ENCODE measurements at places on chromosomes 6 and 20.

DNA sequence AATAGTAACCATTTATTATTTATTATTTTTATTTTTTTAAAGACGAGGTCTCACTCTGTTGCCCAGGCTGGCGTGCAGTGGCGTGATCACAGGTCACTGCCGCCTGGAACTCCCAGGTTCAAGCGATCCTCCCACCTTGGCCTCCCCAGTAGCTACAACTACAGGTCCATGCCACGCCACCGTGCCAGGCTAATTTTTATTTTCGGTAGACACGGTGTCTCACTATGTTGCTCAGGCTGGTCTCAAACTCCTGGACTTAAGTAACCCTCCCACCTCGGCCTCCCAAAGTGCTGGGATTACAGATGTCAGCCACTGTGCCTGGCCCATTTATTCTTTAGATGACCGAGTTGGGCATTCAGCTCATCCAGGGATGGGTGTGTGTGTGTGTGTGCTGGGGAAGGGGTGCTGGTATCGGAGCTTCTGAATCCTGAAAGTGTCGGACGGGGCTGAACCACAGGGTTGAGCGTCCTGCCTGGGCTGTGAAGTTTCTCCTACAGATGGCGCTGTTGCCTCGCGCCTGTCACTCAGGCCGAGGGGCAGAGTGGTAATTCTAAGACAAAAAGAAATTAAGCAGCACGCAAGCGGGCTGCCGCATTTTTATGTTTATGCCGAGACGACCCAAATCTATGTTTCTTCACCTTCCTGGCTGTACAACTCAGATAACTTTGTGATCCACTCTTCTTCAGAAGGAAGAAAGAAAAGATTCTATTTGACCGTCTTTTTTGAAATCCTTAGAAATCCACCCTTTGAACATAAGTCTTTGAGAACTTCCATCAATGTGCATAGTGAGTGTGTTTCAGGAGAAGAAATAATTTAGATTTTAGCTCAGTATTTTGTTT lies 252.8 kb downstream of the CDH26 start:
- DNase-seq = peak; percentile 52

- DNase-seq = no peak
Observed at GRCh38 chr6:142627474-142627873, 317.5 kb downstream of the HIVEP2 start.

- DNase-seq = no peak
Observed at GRCh38 chr6:26593278-26594130, 3.2 kb upstream of the ABT1 start.

DNA sequence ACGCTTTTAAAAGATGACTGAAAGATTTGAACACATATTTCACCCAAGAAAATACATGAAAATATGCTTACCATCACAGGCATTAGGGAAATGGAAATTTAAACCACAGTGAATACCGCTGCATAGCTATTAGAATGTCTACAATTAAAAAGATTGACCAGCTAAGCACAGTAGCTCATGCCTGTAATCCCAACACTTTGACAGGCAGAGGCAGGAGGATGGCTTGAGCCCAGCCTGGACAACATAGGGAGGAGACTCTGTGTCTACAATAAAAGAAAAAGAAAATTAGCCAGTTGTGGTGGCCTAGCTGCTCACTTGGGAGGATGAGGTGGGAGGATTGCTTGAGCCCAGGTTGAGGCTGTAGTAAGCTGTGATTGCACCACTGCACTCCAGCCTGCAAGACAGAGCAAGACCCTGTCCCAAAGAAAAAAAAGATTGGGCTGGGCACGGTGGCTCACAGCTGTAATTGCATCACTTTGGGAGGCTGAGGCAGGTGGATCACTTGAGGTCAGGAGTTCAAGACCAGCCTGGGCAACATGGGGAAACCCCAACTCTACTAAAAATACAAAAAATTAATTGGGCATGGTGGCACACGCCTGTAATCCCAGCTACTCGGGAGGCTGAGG lies 163.7 kb upstream of the AKAP12 start:
- no peak for DNase-seq

DNA sequence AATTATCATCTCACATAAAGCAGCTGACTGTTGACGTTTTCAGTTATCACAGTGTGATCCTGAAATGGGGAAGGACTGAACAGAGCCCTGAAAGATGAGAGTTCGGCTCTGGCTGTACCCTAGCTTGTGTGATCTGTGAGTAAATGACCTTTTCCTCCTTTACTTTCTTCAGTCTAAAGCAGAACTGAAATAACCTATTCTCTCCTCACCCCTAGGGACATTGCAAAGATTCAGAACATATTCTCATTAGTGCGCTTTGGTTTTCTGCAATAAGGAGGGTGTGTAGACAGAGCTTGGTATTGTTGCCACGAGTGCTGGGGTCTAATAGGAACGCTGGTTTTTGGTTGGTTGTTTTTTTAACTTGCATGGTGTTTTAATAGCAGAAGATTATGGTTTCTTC lies 16.7 kb downstream of the FARS2 start:
- DNase-seq = no peak

GRCh38 chr6:10633216-10633615 lies 61.2 kb downstream of the C6orf52 start:
- no peak for DNase-seq

- DNase-seq = no peak
Observed at GRCh38 chr6:107118976-107119375, 3.7 kb upstream of the BEND3 start.

DNA sequence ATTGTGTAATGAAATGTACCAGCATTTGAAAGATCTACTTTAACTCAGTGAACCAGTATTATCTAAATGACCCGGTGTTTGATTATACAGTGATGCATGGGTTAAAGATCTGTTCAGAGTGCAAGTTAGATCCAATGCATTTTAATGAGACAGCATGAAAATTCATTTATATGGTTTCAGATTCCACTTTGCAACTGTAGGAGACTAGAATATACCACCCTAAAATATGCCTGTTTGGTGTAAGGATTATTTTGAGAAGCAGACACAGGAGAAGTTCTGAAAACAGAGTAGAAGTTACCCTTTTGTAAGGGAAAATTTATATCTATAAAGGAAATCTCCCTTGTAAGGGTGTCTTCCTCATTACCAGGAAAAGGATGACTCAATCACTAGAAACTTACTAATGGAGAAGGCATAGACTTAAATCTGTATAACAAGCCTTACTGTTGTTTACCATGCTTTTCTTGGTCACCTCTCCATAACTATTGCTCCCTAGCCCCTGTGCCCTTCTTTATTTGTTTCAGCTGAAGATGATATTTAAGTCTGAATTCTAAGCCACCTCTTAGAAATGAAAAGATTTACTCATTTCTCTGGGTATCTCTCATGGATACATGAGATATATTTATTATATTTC lies 105.4 kb downstream of the NCOA3 start:
- no peak for DNase-seq

- DNase-seq = no peak
Observed at GRCh38 chr20:32304131-32304746, 26.8 kb downstream of the KIF3B start.

- DNase-seq = no peak
Observed at GRCh38 chr20:62060631-62061541, 4.8 kb downstream of the TAF4 start.

GRCh38 chr20:56581701-56582100 lies 47.4 kb upstream of the TFAP2C start:
- no peak for DNase-seq

GRCh38 chr6:44820321-44820720 lies 432.8 kb downstream of the CDC5L start:
- no peak for DNase-seq

DNA sequence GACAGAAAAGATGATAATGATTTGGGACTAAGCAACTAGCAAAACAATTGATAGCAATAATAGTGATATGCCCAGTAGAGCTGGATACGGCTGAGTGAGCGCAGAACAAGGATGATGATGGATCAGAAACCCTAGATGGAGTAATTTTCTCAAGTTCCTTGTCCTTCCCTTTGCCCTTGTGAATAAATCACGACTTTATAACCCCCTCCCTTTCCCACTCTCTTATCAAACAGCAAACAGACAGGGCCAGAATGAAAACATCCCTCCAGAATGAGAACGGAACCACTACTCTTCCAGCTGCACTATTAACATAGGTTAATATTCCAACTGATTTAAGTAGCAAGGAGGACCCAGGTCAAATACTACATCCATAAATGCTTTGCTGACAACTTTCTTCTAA lies 1.3 kb upstream of the MTFR2 start:
- DNase-seq = no peak

DNA sequence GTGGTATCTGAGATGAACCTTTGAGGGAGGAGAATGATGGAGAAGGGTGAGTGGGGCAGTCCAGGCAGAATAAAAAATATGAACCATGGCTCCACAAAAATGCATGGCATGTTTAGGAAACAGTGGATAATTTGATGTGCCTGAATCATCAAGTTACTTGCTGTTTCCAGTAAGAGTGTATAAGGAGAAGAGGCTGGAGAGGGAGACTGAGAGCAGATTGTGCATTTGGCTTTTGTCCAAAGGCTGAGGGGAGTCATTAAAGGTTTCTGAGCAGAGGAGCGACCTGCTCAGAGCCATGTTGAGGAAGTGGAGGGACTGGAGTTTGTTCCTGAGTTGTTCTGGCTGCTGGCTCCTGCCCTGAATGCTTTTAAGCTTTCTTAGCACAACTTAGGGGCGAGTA lies 6.1 kb downstream of the MMP24 start:
- no peak for DNase-seq

- no peak for DNase-seq
Observed at GRCh38 chr6:162459985-162460384, 267.6 kb downstream of the PRKN start.

- no peak for DNase-seq
Observed at GRCh38 chr6:703552-703951, 10.6 kb upstream of the EXOC2 start.

All from NCI-H526 treated with DMSO at 0.1 percent for 48 hours (cell line).